Lung (tissue), 17 donors: ENCODE measurements at places on chromosomes 4 and X. TPM values are rescaled to one million over a fixed set of nuclear protein-coding genes. Genes with fewer than 3 reads are reported as not detected.
A peak's percentile ranks its signal among the peaks of the same experiment; 100 is the strongest.

TLR2 gene
- total RNA-seq: 93.6 TPM

- H3K27ac ChIP-seq: no peak overlapping the region
- H3K4me1 ChIP-seq: no peaks in the 10 kb centered on the region
- peak; percentile 25 for DNase-seq
- no peaks in the 10 kb centered on the region for H3K36me3 ChIP-seq
Observed at GRCh38 chr4:107120661-107121060, 84.5 kb upstream of the DKK2 start.

GRCh38 chrX:40864972-40865371 is 129.6 kb upstream of the MED14 start:
- no peaks in the 10 kb centered on the region for H3K36me3 ChIP-seq
- H3K27ac ChIP-seq: no peak overlapping the region
- H3K4me1 ChIP-seq: no peaks in the 10 kb centered on the region

GRCh38 chr4:56681853-56682525 is 893 bp upstream of the HOPX start:
- H3K27ac ChIP-seq: no peak overlapping the region
- DNase-seq: no peak
- no peaks in the 10 kb centered on the region for H3K36me3 ChIP-seq
- H3K27me3 ChIP-seq: no peaks in the 10 kb centered on the region
- peaks cover 9% of the 10 kb centered on the region for H3K4me1 ChIP-seq
- no peak overlapping the region for H3K4me3 ChIP-seq

- no peak overlapping the region for H3K27ac ChIP-seq
- H3K4me3 ChIP-seq: no peak overlapping the region
- DNase-seq: no peak
- H3K36me3 ChIP-seq: no peaks in the 10 kb centered on the region
- no peaks in the 10 kb centered on the region for H3K27me3 ChIP-seq
Observed at GRCh38 chr4:23105759-23106370, 413.1 kb downstream of the GBA3 start.

DNA sequence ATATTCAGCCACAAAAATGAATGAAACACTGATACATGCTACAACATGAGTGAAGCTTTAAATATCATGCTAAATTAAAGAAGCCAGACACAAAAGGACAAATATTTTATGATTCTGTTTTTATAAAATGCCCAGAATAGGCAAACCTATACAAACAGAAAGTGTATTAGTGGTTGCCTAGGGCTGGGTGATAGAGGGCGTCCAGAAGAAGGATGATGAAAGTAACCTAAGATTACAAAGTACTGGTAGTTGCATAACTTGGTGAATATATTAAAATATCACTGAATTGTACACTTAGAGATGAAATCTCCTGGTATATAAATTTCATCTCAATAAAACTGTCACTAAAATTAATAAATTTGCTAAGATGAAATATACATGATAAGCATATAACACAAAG is 67.5 kb downstream of the FBXW7 start:
- H3K27me3 ChIP-seq: no peaks in the 10 kb centered on the region
- no peaks in the 10 kb centered on the region for H3K4me1 ChIP-seq
